ENCODE measurements at places on chromosomes 11 and 22. TPM values are rescaled to one million over a fixed set of nuclear protein-coding genes. Genes with fewer than 3 reads are reported as not detected.

DNA sequence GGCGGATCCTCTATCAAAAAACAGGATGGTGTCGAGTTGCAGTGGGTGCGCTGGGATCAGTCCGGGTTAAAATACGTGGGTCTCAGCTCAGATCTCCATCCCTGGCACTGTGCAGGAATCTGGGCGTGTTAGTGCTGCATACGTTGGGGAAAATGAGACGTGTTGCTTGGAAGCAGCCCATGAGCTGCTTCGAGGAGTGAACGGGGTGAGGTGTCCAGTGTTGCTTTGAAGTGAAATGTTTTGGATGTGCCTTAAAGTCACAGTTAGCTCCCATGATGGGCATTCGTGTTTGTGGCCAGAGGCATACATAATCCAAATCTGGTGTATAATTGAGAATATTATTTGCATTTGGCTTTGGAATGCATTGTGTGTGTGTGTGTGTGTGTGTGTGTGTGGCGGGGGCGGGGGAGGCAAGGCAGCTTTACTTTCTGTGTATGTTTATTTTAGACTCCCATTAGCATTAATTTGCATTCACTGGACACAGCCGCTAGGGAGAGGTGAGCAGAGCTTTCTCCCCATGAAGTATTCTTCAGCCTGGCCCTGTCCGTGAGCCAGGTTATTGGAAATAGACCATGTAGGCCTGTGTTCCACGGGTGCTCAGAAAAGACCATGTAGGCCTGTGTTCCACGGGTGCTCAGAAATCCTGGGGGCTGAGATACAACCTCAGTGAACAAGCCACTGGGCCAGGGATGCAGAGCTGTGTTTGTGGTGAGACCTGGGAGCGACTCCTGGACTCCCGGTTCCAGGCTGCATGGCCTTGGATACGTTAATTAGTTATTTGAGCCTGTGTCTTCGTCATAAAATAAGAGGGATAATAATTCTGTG is 134.6 kb downstream of the ST3GAL4 start:
- no peak for DNase-seq

Gene IRAG1
- total RNA-seq = not detected

DNA sequence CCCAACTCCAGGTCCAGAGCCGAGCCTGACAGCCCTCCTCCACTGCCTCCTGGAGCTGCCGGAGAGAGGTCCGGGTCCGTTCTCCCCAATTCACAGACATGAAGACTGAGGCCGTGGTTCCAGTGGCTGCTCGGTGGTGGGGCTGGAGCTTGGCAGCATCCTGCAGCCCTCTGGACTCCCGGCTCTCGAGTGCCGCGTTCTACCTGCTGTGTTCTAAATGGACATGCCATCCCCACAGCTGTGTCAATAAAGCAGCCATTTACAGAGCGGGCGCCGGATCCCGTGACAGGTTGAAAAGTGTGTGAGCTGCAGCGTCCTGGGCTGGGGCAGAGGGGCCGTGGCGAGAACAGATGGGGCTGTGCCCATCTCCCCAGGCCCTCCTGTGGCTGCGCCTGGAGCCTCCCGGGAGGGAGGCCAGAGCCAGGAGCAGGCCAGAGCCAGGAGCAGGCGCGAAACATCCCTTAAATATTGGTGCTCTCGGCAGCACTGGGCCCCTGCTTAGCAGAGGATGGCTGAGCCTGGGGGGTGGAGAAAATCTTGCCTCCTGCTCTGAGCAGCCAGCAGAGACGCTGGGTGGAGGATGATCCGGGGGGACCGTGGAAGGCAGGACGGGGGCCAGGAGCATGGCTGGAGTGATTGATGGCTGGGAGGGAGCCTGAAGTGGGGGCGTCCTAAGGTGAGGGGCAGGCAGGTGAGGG is 46.2 kb downstream of the FLRT1 start:
- DNase-seq = no peak

Gene RFPL2
- total RNA-seq = not detected

Gene TESMIN
- total RNA-seq = 7.5 TPM

- DNase-seq = no peak
These were observed 695 bp downstream of the PEX26 start for GRCh38 chr22:18078329-18079041.

Gene CCDC117
- 17.1 TPM for total RNA-seq

GRCh38 chr11:16612566-16613261 is 125.7 kb upstream of the C11orf58 start:
- no peak for DNase-seq

GRCh38 chr22:46537946-46538813 is 760 bp upstream of the CELSR1 start:
- no peak for DNase-seq

Gene ARHGEF17
- total RNA-seq = 26.4 TPM

Gene IGLL1
- not detected for total RNA-seq

Gene KCNJ11
- 0.63 TPM for total RNA-seq

GRCh38 chr11:81874635-81875034 is 859.0 kb downstream of the FAM181B start:
- no peak for DNase-seq

All from epithelial cell of proximal tubule (primary cell).